IPS DF 19.7 (cell line): ENCODE measurements at places on chromosomes 16 and 17.

DNA sequence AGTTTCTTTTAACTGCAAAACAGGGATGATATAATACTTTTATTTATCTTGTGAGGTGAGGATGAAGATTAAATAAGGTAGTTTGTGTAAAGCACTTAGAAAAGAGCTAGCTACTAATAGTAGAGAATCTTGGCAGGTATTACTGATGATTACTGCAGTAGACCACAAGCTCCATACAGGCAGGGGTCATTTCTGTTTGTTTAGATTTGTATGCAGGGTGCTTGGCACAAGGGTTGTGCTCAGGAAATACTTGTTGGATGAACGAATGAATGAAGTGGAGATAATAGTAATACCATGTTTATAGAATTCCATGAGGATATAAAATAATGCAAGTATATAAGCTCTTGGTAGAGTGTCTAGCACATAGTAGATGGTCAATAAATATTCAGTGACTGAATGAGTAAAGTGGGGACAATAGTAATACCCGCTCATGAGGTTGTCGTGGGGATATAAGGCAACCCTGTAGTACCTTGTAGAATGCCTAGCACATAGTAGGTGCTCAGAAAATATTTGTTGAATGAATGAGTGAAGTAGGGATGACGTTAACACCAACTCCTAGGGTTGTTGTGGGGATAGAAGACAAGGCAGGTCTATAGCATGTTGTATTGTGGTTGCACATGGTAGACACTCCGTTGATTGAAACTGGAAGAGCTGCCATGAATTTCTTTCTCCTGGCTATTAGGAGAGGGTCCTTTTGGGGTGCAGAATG lies 83.0 kb downstream of the ABCC1 start:
- DNase-seq = no peak

DNA sequence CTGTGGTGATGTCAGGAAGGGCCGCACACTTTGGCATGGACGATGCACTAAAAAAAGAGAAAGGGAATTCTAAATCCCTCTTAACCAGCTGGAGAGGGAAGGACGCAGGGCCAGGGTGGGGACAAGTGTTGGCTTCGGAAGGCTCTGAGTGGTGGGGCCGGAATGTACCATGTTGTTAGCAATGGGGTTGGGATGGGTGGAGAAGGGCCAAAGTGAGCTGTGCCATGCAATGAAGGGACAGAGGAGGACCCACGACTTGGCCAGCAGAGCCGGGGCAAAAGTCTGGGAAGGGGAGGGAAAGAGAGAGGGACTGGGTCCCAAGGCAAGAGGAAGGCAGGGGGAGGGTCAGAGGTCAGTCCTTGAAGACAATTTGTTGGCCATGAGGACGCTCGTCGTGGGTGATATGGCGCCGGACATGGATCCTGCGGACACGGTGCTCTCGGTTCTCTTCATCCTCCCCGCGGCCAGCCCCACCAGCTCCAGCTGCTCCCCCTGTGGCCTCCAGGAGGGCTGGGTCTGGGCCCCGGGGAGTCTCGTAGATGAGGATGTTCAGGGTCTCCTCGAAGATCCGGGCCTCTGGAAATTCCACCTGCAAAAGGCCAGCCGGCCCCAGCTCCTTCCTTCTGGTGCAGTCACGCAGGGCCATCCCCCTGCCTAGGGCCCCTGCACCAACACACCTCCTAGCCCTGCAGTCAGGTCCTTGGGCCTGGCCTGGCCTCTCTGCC lies 6.4 kb downstream of the ASPHD1 start:
- no peak for DNase-seq

- DNase-seq = no peak
Measured at GRCh38 chr17:18227635-18228034, 2.2 kb downstream of the LLGL1 start.

DNA sequence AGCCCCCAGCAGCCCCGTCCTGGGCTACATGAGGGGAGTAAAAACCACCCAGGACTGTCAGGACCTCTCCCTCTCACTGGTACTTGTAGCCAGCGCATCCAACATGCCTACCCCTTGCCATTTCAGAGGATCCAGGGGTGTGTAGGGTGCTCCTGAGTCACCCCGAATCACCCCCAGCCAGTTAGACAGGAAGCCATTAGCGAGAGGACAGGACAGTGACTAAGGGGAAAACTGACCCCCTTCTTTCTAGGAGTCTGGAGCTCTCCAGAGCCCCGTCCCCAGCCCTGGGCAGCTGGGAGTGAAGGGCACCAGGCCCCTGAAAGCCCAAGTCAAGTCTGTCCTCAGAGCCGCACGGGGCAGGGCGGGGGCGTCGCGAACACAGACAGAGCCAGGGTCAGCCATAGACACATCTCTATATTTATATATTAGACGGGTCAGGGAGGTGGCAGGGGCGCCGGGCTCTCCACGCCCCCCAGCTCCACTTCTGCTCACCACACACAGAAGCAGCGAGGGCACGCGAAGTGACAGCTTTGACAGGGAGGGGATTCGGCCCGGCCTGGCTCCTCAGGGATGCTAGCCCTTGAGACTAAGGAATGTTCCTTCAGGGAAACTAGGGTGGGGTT lies 485 bp upstream of the GDPD3 start:
- DNase-seq = no peak

GRCh38 chr16:66604376-66605176 lies at the start of gene CMTM3:
Gene CMTM3, plus strand, starts transcription at chr16:66604704. Its CDS starts 102 bp downstream, at chr16:66604806.
- no peak for DNase-seq

GRCh38 chr17:1474402-1475189 lies 17.9 kb downstream of the MYO1C start:
- DNase-seq = no peak

DNA sequence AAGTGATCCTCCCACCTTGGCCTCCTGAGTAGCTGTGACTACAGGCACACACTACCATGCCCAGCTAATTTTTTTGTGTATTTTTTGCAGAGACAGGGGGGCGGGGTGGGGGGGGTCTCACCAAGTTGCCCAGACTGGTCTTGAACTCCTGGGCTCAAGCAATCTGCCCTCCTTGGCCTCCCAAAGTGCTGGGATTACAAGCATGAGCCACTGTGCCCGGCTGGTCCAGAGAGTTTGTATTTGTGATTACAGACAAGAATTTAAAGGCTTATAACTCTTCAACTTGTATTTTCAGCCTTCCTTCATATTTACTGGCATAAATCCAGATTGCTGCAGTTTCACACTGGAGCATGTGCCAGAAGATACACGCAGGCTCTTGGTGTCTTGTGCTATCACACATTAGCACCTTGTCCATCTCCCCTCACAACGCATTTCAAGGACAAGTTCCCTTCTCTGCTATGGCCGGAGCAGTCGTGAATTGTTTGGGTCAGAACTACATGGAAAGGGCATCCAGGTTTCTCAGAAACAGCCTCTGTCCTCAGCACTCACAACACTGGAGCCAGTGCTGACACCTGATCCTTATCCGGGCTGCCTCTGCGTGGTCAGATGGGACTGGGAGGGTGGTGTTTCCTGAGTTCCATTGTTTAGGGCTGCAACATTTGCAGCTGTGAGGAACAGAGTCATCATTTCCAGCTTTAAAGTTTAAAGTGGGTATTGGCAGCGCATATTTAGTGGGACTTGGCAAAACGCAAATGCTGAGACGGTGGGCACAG lies 28.1 kb downstream of the WSCD1 start:
- DNase-seq = no peak

GRCh38 chr17:62101515-62101914 lies 36.4 kb upstream of the MED13 start:
- DNase-seq = no peak

- DNase-seq = no peak
Measured at GRCh38 chr17:68732301-68732749, 131.2 kb upstream of the FAM20A start.

- no peak for DNase-seq
Measured at GRCh38 chr17:74742153-74742515, 5.1 kb downstream of the RAB37 start.

DNA sequence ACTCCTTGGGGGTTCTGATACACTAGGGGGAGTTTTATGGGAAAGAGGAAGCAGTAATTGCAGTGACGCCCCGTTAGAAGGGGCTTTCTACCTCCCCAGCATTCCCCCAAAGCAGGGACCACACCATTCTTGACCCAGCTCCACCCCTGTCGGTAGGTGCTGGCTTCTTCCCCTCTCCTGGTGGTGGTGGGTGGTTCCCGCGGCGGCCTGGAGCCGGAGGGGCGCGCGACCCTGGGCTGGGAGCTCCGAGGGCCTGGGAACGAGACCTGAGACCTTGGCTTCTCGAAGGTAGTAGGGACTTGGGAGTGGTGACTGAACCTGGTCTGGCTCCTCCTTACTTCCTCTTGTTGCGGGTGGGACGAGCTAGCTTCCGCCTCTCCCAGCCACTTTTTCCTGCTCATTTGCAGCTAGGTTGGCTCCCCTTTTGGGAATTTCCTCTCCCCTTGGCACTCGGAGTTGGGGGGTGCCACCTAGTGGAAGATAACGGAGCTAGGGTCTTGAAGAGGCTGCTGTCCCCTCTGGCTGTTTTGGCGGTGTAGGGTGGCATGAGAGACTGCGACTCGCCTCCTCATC lies 438 bp downstream of the GRN start:
- no peak for DNase-seq

DNA sequence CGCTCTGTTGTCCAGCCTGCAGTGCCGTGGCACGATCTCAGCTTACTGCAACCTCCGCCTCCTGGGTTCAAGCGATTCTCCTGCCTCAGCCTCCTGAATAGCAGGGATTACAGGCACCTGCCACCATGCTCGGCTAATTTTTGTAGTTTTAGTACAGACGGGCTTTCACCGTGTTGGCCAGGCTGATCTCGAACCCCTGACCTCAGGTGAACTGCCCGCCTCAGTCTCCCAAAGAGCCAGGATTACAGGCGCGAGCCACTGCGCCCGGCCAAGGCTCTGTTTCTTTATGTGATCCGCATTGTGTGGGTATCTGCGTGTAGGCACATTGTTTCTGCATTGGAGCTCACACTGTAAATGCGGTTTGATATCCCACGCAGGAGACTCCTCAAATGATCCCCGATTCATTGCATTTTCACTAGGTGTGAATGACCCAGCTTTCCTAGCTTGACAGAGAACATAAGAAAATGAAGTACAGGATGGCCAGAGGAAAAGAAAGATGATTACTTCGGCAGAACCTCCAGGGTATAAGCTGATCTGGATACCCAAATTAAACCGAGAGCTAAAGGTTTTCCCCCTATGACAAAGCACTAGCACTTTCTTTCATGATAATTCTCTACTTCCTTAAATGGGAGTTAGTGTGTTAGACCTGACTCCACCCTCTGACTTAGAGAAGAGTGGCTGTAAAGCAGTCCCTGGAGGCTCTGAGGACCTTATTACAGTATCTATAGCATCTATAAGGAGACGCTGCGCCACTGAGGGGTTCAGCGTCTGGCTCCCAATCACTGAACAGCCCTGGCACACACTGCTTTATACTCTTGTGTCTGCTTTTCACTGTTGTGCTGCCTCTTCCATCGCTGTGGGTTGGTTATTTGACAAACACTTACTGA lies 17.3 kb downstream of the COTL1 start:
- DNase-seq = no peak

GRCh38 chr16:88533932-88534637 lies 36.1 kb upstream of the ZC3H18 start:
- DNase-seq = no peak

DNA sequence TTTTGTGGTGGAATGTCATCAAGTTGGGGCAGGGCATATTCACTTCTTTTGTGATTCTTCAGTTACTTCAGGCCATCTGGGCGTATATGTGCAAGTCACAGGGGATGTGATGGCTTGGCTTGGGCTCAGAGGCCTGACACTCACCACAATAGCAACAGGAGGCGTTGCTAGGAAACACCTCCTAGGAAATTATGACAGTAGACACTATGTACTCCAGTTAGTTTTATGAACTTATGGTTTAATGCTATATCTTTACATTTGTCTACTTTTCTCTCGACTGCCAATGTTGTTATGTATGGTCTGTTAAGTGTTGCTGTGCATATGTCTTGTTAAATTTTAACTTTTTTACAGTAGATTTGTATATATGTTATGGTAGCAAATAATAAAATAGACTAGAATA lies 788.7 kb upstream of the GOT2 start:
- DNase-seq = no peak

- DNase-seq = no peak
Measured at GRCh38 chr17:79044462-79044861, 20.5 kb downstream of the C1QTNF1 start.

DNA sequence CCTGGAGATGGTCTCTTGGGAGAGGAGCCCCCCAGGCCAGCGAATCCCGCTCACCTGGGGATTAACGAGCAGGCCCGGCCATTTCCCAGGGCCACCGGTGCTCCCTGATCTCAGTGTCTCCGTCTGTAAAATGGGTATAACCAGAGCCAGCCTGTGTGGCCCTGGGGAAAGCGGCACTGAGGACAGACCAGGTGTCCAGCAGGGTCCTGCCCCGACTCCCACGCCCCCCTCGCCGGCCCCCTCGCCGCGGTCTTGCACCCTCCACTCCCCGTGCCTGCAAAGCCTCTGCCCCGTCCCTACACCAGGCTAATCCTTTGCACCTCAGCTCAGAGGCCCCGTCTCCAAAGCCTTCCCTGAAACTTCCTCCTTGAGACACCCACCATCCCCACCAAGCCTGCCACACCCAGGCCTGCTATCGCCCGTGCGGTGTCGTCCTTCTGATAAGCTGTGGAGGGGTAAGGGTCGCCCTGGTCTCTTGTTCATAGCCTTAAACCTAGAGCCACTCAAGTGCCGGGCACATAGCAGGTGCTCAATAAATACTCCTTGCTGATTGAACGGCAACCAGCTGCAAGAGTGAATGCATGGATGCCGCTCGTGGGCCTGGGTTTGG lies 259.1 kb downstream of the C16orf95 start:
- no peak for DNase-seq

DNA sequence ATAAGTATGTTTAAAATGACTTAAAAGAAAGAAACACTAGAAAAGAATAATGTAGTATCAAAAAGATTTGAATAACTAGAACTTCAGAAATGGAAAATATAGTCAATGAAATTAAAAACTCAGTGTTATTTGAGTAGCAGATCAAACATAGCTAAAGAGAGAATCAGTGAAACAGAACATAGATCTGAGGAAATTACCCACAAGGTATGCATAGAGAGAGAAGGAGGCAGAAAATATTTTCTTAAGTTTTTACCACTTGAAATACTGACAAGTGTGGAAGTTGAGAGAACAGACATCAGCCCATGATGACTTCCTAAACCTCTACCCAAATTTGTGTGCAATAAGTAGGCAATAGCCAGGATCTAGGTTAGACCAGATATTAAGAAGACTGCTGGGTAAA lies 52.4 kb downstream of the ARHGAP17 start:
- no peak for DNase-seq
